ENCODE measurements at places on chromosomes 2 and 18. TPM values are rescaled to one million over a fixed set of nuclear protein-coding genes. Genes with fewer than 3 reads are reported as not detected.

OXER1 gene
- total RNA-seq, result 0.94 TPM

DNA sequence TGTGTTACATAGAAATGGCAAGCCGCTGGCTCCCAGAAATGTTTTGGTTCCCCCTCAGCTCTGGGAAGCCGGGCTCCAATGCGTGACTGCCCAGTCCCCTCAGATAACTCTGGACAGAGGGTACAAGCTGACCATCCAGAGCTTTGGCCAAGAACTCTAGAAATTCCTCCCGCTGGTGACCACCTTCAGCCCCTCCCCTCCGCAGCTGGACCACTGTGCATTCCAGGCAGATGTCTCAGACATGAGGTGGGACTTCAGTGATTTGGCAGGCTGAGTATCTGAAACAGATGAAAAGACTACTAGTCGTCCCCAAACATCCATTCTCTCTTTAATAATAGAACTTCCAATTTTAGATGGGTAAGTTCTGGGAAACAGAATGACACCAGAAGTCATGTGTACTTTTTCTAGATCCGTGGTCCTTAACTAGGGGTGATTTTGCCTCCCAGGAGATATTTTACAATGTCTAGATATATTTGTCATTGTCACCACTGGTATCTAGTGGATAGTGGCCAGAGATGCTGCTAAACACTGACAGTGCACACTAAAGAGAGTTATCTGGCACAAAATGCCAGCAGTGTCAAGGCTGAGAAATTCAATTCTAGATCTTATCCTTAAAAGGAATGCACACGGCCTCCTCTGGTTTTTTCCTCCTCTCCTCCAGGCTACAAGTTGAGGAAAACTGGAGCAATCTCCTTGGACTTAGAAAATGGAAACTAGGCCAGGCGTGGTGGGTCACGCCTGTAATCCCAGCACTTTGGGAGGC lies 294.3 kb downstream of the SRBD1 start:
- no peak for DNase-seq

- no peak for DNase-seq
These were observed 62.3 kb downstream of the ROCK1 start for GRCh38 chr18:21049306-21049705.

GRCh38 chr2:140442319-140442718 lies 1662.1 kb upstream of the NXPH2 start:
- no peak for DNase-seq

DNA sequence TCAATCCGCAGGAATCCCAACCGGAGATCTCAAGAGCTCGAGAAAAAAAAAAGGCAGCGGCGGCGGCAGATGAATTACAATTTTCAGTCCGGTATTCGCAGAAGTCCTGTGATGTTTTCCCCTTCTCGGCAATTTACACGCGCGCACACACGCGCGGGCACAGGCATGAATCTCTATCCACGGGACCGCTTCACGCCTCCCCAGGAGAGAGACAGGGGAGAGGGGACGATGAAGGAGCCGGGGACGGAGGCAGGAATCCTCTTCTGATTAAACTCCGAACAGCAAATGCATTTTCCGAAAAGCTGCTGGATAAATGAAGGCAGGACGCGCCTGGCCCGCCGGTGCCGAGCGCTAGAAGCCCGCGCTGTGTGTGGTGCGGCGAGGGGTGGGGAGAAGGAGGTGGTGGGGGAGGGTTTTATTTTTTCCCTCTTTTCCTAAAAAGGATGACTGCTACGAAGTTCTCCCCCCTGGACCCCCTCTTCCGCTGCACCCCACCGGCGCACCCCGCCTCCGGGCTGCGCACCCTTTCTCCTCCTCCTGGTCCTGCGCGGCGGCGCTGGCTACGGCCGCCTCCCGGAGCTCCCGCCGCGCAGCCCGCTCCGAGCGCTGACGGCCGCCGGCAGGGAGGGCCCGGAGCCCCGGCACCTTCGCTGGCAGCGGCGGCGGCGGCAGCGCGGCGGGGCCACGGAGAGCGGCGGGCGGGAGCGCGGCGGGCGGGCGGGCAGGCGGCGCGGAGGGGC lies at the start of gene BCL2:
TSS of gene BCL2 (minus strand) at position 387 of the 740 bp plus-strand sequence.
- DNase-seq, result no peak

DNA sequence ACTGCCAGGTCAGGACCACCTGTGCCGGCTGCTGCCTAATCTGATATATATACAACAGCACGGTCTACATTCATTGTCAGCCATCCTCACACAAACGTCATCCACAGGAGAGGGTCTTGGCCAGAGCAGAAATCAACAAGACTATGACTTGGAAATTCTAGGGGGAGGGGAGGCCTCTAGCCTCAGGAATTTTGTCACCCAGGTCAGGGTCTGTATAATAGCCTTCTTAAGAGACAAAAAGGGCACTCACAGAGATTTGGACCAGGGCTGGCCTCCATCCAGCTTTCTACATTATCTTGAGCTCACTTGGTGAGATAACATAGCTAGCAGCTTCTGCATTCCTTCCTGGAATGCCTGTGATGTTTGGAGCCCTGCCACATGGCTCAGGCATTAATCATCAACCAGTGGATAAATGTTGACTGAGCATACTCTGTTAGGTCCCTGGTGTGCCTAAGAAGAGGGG lies 50.4 kb upstream of the CTIF start:
- DNase-seq, result peak; percentile 88

GRCh38 chr18:25921677-25922421 lies 168.6 kb downstream of the SS18 start:
- no peak for DNase-seq
